Esophagus squamous epithelium (tissue), 5 donors: ENCODE measurements at places on chromosomes 2 and 18.

DNA sequence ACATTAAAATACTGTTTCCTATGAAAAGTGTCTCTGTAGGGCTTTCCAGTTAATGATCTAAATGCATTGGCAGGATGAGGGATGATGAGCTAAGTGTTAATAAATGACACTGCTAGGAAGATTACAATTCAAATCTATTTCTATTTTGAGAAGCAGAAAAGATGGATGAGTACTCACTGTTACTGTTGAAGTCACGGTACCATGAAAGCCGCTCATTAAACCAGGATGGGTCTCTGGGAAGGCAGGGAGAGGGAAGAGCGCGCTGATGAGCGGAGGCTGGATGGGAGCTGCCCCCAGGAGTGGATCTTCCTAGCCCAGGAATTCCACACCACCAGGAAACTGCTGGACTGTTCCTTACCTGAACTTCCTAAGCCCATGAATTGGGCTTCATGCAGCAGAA is 27.1 kb upstream of the TXNDC2 start:
- no peaks in the 10 kb centered on the region for H3K27me3 ChIP-seq
- H3K4me1 ChIP-seq = peaks cover 34% of the 10 kb centered on the region
- DNase-seq = no peak
- H3K27ac ChIP-seq = no peak overlapping the region
- peaks cover 14% of the 10 kb centered on the region for H3K36me3 ChIP-seq

DNA sequence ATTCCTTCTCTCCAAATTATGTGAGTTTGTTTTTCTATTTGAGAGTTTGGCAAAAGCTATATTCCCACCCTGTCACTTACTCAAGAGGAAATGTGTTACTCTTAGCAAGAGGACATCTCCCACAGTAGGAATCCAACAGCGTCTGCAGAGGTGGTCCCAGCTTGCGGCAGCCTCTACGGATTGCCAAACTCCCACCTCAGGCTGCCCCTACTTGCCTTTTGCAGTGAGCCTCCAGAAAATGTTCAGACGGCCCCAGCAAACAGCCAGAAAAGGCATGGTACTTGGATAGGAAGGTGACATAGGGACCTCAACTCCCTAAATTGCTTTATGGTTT is 158.4 kb downstream of the SUCLG1 start:
- no peak for DNase-seq
- H3K4me3 ChIP-seq = no peak overlapping the region
- H3K36me3 ChIP-seq = no peaks in the 10 kb centered on the region
- H3K4me1 ChIP-seq = no peaks in the 10 kb centered on the region
- no peak overlapping the region for H3K27ac ChIP-seq
- no peaks in the 10 kb centered on the region for H3K27me3 ChIP-seq

GRCh38 chr2:201500534-201500933 is 49.0 kb downstream of the STRADB start:
- no peaks in the 10 kb centered on the region for H3K36me3 ChIP-seq
- H3K27me3 ChIP-seq = no peaks in the 10 kb centered on the region
- no peak overlapping the region for H3K27ac ChIP-seq
- no peak for DNase-seq
- H3K4me3 ChIP-seq = no peak overlapping the region

DNA sequence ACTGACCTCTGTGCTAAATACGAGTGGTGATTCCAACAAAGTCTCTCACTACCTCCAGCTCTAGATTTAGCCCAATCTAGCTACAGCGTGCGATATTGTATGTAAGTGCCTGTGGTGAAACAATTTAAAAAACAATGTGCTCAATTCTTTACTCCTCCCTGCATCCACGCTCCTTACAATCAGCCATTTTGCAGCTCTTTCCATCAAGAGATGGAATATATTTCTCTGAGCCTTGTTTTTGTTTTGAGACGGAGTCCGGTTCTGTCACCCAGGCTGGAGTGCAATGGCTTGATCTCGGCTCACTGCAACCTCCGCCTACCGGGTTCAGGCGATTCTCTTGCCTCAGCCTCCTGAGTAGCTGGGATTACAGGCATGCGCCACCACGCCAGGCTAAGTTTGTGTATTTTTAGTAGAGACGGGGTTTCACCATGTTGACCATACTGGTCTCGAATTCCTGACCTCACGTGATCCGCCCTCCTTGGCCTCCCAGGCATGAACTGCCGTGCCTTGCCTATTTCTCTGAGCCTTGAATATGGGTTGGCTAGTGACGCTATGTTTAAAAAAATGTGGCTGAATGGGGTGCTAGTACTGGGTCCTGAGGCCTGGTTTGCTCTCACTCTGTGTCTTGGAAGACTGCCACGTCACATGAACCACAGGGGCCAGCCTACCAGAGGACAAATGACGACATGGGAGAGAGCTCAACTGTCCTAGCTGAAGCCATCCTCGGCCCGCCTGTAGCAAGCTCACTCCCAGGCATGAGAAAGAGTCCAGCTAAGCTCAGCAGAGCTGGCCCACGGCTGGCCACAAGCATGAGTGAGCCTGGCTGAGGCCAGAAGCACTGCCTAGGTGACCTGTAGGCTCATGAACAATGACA is 14.8 kb downstream of the WDFY1 start:
- no peak overlapping the region for H3K4me3 ChIP-seq
- H3K27ac ChIP-seq = no peak overlapping the region
- no peak for DNase-seq
- no peaks in the 10 kb centered on the region for H3K27me3 ChIP-seq

- no peaks in the 10 kb centered on the region for H3K27me3 ChIP-seq
- no peak for DNase-seq
- H3K4me3 ChIP-seq = no peak overlapping the region
- H3K4me1 ChIP-seq = no peaks in the 10 kb centered on the region
These were observed 300.0 kb upstream of the SMIM21 start for GRCh38 chr18:75727456-75727855.

- no peak overlapping the region for H3K27ac ChIP-seq
- H3K4me3 ChIP-seq = no peak overlapping the region
- no peaks in the 10 kb centered on the region for H3K27me3 ChIP-seq
- H3K4me1 ChIP-seq = no peaks in the 10 kb centered on the region
- DNase-seq = no peak
- H3K36me3 ChIP-seq = peaks cover 57% of the 10 kb centered on the region
These were observed 73.9 kb upstream of the NFATC1 start for GRCh38 chr18:79321625-79322405.

DNA sequence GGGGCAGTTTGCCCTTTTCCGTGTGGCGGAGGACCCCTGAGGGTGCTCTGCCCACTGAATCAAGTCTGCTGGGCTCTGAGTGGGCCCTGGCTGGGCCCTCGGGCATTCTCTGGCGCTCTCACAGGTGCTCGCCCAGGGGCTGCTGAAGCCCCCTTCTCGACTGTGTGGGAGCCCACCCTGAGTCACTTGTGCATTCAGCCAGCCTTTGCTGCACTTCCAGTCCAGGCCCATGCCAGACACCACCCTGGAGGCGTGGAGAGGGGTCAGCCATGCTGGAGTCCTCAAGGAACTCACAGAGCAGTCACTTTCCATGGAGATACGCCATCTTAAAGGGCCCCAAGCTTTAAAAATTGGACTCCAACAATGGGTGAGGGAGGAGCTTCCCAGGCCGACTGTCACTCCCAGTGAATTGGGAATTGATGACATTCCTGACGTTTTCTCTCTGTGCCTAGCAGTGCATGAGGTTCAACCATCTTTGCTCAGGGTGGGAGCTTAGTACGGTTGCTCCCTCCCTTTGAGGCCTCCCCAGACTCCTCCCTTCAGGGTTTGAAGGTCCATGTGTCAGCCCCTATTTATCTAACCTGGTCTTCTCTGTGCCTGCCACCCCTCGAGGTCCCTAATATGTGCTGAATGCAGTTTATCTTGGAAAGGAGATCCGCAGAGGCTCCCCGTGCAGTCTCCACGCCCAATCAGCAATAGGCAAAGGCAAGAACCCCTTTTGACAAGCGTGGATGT is 71.8 kb upstream of the HS6ST1 start:
- H3K4me1 ChIP-seq = peaks cover 43% of the 10 kb centered on the region
- H3K27ac ChIP-seq = no peak overlapping the region
- H3K4me3 ChIP-seq = no peak overlapping the region
- no peaks in the 10 kb centered on the region for H3K27me3 ChIP-seq

DNA sequence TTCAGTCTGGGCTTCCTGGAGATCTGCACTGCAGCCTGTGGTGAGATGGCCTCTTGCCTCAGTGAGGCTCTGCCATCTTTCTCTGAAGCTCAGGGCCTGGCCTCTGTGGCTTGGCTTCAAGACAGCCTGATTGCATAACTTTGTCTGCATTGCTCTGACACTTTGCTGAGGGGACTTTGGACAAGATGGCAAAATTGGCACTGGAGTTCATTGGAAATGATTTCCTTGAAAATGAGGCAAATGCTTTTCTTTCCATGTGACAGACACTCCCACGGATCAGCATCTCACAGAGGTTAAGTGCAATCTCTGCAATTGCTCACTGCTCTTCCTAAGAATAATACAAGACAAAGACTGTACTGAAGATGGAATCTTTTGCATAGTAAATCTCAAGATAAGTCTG is 166.8 kb downstream of the KCNS3 start:
- H3K4me1 ChIP-seq = peaks cover 27% of the 10 kb centered on the region
- no peak for DNase-seq
- H3K27me3 ChIP-seq = no peaks in the 10 kb centered on the region
- no peak overlapping the region for H3K4me3 ChIP-seq
- H3K27ac ChIP-seq = no peak overlapping the region

DNA sequence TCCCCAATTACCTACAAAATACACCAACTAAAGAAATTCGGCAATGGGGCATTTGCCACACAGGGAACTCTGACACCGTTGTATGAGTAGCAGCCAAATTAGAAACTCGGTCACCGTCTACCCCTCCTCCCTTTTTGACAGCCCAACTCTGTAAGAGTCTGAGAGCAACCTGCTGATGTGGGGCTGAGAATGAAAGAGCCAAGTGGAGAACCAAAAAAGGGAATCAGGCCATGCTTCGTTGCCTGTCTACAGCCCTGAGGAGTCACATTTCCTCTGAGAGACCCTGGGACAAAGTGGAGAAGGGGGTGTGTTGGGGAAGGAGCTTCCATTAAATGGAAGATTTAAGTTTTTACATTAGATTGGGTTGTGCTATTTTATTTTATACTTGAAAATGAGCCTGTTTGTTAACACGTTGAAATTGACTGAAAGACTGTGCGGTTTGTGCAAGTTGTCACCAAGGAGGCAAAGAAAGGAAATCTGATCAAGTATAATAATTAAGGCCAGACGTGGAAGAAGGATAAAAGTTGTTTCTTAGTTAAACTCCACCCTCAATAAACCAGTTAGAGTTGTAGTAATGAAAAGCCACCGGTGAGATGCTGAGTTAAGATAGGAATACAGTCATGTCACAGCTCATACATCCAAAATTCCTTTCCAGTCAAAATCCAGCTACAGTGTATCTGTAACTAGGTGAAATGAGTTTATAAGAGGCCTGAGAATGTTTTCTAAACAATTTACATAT is 131.7 kb upstream of the CREB1 start:
- H3K4me3 ChIP-seq = no peak overlapping the region
- peaks cover under 1% of the 10 kb centered on the region for H3K4me1 ChIP-seq
- H3K27me3 ChIP-seq = no peaks in the 10 kb centered on the region
- no peak for DNase-seq

DNA sequence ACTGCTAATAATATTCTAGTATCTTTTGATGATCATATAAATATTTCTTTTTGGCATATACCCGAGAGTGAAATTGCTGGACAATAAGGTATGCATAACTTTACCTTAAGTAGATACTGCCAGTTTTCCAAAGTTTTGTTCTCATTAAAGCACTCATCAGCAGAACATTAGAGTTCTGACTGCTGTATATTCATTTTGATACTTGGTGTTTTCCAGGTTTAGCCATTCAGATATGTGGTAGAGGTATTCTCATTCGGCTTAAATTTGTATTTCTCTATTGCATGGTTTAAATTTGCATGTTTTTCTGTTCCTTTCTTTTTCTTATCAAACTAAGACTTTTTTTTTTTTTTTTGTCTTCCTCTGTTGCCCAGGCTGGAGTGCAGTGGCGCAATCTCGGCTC is 18.2 kb downstream of the CYBRD1 start:
- H3K4me1 ChIP-seq = no peaks in the 10 kb centered on the region
- H3K36me3 ChIP-seq = no peaks in the 10 kb centered on the region
- no peak overlapping the region for H3K4me3 ChIP-seq
- DNase-seq = no peak
- no peaks in the 10 kb centered on the region for H3K27me3 ChIP-seq
- H3K27ac ChIP-seq = no peak overlapping the region

- no peaks in the 10 kb centered on the region for H3K4me1 ChIP-seq
- no peak overlapping the region for H3K4me3 ChIP-seq
- H3K27ac ChIP-seq = no peak overlapping the region
- no peak for DNase-seq
These were observed 17.2 kb downstream of the KCTD18 start for GRCh38 chr2:200492656-200493055.

GRCh38 chr2:195697681-195698220 is 40.7 kb downstream of the SLC39A10 start:
- no peaks in the 10 kb centered on the region for H3K36me3 ChIP-seq
- DNase-seq = no peak
- H3K27me3 ChIP-seq = no peaks in the 10 kb centered on the region
- H3K27ac ChIP-seq = no peak overlapping the region
- no peak overlapping the region for H3K4me3 ChIP-seq

GRCh38 chr18:49811151-49811938 is 2.0 kb downstream of the ACAA2 start:
- no peaks in the 10 kb centered on the region for H3K27me3 ChIP-seq
- peak overlapping the region; percentile 89 for H3K4me3 ChIP-seq
- H3K36me3 ChIP-seq = no peaks in the 10 kb centered on the region
- no peak for DNase-seq

GRCh38 chr2:33670392-33670937 is 71.4 kb upstream of the FAM98A start:
- H3K27me3 ChIP-seq = no peaks in the 10 kb centered on the region
- H3K36me3 ChIP-seq = no peaks in the 10 kb centered on the region
- H3K4me3 ChIP-seq = no peak overlapping the region
- DNase-seq = no peak

GRCh38 chr18:51168026-51168742 is 29.3 kb downstream of the MEX3C start:
- H3K4me3 ChIP-seq = no peak overlapping the region
- H3K4me1 ChIP-seq = no peaks in the 10 kb centered on the region
- no peak for DNase-seq
- no peak overlapping the region for H3K27ac ChIP-seq
- no peaks in the 10 kb centered on the region for H3K36me3 ChIP-seq
